ENCODE measurements at places on chromosomes 2 and 18.
A peak's percentile ranks its signal among the peaks of the same experiment; 100 is the strongest.

DNA sequence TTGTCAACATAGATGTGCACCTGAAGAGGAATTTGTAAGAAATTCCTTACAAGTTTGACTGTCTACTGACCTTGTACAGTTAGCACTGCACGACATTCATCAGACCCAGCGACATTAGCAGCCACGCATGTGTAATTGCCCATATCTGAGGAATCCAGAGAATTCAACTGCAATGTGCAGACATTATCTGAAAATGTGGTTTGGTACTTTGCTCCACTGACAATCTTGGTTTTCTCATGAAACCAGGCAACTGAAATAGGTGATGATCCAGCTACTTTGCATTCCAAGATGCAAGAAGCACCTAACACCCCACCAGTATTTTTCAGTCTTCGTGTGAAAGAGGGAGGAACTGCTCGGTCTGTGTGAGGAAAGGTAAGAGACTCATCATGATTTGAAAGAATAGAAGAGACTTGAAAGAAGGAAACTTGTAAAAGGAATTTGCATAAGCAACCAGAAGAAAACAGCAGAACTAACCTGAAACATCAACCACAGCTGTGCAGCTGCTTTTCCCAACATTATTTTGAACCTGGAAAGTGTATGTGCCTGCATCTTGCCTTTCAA lies 83.4 kb downstream of the TTN start:
- DNase-seq, result no peak

DNA sequence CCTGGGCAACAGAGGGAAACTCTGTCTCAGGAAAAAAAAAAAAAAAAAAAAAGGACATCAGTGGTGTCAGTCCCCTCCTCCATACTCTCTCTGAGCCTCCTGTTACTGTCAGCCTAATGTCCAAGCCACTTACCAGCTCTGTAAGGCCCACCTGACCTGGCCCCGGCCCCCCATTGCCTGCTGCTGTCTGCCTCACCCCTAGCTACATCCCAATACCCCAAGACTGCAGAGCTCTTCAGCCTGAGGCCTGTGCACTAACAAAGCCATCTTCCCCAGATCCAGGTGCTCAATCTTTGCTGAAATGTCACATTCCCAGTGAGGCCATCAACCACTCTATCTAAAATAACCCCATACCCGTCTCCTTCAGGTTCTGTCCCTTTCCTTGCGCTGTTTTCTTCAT lies 5.7 kb downstream of the ARMC9 start:
- no peak for DNase-seq

DNA sequence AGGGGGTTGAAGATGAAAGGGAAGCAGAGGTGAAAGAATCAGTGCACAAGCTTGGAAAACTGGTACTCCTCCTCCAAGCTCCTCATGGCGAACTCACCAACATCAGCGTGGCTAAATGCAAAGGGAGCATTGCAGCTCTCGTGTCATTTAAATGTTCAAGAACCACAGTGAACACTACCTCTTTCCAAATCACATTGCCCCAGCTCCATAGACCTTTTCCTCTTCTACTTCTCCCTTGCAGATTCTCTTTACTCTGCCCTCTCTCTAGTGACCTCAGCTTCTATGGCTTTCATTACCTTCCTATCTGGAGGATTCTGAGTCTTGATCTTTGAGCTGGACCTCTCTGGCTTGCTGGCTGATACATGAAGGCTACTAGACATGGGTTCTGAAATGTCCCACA lies 14.3 kb downstream of the EPB41L3 start:
- no peak for DNase-seq

DNA sequence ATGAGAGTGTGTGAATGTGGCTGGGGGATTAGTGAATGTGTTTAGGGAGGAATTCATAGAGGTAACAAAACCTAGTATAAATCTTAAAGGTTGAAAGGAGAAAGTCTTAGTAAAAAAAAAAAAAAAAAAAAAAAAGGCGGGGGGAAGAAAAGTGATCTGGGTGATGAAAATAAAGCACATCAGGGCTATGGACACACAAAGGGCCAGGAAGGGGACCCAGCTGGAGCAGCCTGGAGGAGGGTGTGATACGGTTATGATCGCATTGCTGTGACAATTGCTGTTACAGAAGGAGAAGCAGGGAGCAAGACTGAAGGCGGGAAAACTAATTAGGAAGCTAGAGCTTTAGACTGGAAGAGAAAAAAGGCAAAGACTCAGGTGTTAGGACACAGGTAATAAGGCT lies 85.4 kb downstream of the DLGAP1 start:
- no peak for DNase-seq

DNA sequence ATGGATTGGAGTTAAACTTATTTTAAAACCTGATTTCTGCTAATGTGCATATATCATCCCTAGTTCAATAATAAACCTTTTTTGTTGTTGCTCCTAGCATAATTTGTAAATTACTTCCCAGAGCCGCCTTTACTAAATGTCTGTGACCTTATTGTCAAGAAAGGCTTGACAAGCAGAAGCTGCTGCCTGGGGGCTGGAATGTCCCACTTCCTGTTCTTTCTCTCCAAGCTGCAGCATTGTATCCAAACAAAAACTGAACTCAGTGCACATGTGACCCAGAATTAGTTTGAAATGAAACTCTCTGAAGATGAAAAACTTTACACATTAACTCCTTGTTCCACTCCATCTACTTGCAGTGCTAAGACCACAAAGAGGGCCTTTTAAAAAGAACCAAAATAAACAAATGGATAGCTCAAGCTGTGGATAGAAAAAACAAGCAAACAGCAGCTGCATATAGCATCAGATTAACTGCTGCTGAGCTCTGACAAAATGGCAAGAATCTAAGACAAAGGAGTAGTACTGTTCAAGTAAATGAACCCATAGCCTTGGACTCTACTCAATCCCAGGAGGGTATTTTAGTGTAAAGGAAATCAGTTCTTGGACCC lies 99.8 kb upstream of the NEUROD1 start:
- no peak for DNase-seq

DNA sequence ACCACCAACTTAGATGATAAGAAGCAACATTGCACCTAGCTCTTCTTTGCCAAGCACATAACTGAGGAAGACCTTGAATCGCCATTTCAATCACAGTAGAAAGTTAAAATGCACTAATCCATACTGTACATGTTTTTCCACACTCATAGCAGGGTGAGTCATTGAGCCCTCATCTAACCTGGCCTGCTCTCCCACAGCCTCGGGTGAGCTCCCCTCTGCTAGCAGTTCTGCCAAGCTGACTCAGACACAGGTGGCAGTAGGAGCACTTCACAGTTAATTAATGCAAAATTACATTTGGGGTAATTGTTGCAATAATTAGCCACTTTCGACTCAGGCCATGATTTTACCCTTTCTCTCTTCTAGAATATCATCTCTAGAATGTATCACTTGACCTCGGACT lies 1632.8 kb upstream of the CELF4 start:
- no peak for DNase-seq

DNA sequence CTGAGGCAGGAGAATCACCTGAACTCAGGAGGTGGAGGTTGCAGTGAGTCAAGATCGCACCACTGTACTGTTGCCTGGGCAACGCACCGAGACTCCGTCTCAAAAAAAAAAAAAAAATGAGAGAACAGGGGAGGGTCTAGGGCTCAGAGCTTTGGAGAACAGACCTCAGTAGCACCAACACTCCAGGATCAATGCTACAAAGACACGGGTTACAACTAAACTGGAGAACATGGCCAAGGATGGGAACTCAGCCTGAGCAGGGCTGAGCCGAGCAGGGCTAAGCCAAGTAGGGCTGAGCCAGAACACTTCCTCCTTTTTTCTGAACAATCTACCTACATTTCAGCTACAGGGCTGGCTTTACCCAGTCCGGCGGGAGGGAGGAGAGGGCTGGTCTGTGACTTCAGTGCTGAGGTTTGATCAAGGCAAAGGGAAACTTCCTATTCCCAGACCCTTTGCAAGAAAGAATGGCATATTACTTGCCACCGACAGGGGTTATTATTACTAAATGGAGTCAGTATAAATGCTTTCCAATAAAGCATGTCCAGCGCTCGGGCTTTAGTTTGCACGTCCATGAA lies 2.9 kb upstream of the CASP8 start:
- DNase-seq, result peak; percentile 98

DNA sequence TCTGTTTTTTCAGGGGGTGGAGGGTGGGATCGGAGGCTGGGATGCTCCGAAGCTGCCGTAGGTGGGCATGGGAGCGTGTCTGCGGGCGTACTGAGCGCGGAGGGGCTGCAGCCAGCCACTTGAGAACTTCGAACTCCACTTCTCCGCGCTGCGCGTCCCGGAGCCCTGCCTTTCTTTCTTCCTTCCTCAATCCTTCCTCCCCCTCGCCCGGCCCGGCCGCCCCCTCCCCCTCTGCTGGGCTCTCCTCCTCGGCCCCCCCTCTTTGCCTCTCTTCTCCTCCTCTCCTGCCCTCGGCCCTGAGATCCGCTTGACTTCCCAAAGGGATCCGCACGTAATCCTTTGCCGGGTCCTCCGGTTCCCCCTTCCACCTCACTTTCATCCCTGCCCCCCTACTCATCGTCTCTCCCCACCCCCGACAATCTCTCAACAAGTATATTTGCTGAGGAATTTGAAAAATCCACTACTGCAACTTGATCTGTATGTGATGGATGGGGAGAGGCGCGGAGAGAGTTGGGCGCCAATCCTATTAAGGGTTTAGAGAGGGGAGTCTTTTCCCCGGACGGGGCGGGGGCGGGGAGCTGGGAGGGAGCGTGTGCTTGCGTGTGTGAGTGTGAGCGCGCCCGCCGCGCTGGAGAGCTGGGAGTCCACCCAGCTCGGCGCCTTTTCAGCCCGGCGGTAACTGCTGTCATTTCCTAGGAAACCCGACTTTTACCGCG lies 1.1 kb downstream of the GLI2 start:
- no peak for DNase-seq

- no peak for DNase-seq
Observed at GRCh38 chr2:124776332-124776731, 751.2 kb downstream of the CNTNAP5 start.

Data from Kasumi-1 (cell line).